Activated CD4-positive, alpha-beta T cell treated with anti-CD3 and anti-CD28 coated beads, Interleukin-10, Interleukin-2, amounts not matched to agents 100 ng/mL and 50 ng/mL, durations not matched to agents 16 hours and 8 hours (primary cell): ENCODE measurements at places on chromosomes 2 and 18.

DNA sequence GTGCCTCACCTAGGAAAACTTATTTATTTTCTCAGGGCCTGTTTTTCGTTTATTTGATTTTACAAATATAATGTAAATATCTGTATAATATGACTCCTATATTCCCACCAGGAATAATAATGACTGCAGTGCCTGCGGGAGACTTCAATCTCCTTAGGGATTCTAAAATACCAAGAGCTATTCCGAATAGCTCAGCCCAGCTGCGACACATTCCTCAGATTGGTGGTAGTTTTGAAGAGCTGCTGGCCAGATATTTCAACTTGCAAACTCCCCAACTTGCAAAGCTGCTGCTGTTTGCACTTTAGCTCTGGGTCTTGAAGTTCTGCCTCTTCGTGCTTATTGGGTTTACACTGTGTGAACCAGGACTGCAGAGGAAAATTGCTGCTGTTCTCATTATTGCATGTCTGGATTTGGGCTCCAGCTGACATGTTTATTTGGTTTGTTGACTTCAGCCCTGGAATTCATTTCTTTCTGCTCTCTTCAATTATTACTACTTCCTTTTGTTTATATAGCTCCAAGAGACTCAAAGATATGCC lies 480.2 kb upstream of the CHST9 start:
- DNase-seq, result no peak

DNA sequence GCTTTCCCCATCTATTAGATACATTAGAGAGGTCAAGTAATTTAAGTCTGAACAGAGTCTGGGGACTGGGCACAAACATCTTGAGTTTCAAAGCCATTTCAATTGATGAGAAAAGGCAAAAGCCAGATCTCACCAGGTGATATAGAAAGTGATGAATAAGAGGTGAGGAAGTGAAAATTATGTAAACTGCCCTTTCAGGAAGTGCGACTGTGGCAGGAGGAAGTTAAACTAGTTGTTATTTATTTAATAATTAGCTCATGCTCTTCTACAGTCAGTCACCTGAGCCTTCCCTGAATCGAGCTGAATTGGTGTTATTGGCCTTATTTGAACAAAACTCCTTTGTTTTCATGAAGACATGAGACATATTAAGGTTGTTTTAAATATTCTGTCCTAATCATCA lies 115.1 kb downstream of the CDH20 start:
- DNase-seq, result no peak

DNA sequence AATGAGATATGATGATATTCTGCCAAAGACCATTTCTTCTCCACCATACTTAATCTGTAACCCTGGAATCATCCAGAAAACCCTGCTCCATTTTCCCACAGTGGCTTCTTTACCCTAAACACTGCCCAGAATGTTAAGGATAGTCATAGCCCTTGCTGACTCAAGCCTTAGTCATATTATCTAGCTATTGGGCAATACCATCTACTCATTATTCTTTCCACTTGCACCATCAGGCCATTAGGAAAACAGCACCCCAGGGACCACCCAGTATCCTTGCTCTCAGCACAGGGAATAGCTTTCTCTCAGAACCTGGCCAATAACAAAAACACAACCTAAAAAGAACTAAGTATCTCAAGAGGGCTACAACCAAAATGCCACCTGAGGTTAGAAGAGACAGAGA lies 445.7 kb upstream of the SLC14A2 start:
- DNase-seq, result peak; percentile 14

GRCh38 chr2:239717706-239718105 lies 307.4 kb downstream of the NDUFA10 start:
- no peak for DNase-seq

- DNase-seq, result peak; percentile 26
These were observed 30.0 kb downstream of the RNF125 start for GRCh38 chr18:32048507-32049091.

GRCh38 chr2:104769096-104769495 lies 84.8 kb upstream of the POU3F3 start:
- DNase-seq, result no peak

GRCh38 chr2:66834859-66835258 lies 399.9 kb downstream of the MEIS1 start:
- DNase-seq, result no peak

GRCh38 chr2:105718846-105719481 lies 25.7 kb upstream of the NCK2 start:
- DNase-seq, result no peak

GRCh38 chr2:214992911-214993310 lies 145.5 kb downstream of the ABCA12 start:
- DNase-seq, result no peak

DNA sequence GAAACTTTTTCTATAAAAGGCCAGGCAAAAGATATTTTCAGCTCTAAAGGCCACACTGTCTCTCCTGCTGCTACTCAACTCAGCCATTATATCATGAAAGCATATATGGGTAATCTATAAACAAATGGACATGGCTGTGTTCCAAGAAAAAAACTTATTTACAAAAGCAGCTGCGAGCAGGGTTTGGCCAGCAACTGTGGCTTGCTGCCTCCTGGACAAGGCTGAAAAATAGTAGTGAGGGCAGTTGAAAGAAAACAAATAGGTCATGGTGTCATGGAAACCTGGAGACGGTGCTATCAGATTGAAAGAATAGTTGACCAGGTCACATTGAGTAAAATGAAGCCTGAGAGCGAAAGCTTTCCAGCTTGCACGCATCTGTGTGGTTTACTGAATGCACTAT lies 89.2 kb upstream of the LRATD1 start:
- no peak for DNase-seq

- no peak for DNase-seq
These were observed 105.2 kb upstream of the DLX2 start for GRCh38 chr2:172207911-172208310.

DNA sequence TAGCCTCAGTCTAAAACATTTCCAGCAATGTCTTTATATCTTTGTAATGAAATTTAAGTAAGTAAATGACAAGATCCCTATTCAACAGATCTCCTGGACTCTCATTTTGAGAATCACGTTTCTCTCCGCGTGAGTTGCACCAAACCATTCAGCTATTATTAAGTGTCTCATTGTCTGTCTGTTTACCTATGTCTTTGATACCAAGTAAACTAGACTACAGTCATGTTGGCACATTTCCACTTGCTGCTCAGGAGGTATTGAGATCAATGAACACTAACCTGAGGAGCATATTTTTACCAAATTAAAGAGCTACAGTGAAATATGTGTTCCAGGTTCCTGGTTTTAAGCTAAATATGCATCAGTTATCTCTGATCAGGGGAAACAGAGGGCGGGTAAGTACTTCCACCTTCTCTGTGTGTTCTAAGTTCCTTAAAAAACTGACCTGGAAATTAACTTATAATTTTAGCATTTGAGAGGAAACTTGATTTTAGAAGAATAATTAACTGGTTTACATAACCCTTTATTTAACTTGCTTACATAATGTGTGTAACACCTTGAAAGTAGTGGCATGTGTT lies 125.8 kb downstream of the OSBPL6 start:
- no peak for DNase-seq

GRCh38 chr2:102975996-102976975 lies 214.5 kb downstream of the TMEM182 start:
- DNase-seq, result peak; percentile 11

DNA sequence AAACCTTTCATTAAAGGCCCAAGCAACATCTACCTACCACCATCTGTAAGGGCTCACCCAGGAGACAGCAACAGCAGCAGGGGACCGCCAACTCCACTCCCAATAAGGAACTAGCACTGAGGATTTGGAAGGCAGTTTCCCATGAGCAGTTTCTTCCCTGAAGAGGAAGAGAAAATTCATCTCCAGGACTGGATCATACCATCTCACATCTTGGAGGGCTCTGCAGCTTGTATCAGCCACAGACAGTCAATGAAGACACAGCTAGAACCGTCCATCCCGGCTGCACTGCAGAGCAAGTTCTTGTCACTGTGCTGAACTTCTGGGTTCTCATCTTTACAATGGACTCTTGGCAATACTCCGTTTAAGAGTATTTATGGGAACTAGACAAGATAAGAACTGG lies 2.8 kb upstream of the GYPC start:
- no peak for DNase-seq

GRCh38 chr2:153320879-153321278 lies 157.7 kb downstream of the RPRM start:
- DNase-seq, result no peak

DNA sequence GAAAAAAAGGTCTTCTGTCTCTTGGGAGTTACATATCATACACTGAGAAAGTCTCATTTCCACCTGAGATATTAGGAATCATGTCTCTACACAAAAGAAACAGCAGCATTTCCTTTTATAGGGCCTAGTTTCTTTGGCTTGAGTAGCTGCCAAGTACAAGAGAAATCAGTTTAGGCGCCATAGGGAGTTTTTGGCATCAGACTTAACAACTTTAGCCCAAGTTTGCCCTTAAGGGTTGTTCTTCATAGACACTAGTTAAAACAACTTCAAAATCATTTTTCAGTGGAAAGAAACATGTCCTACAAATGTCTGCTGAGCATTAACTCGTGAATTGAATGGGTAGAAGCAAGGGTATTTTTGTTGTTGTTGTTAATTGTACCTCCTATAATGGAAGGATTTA lies 587.0 kb upstream of the DSEL start:
- DNase-seq, result no peak

DNA sequence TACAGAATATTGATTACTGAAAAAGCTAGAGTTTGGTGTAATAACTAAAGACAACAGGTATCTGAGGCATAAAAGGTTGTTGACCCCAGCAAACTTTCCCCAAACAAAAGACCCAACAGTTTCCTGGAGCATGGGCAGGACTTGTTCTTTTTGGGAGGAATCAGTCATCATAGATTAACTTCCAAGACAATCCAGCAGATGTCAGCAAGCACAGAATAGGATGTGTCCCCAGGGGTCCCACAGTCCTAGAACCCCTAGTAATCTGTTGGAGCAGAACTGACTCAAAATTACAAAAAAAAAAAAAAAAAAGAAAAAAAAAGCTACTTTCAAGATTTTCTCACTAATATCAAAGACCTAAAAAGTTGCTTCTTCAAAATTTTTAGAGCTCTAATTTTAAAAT lies 564.7 kb upstream of the SLC39A10 start:
- no peak for DNase-seq

- peak; percentile 50 for DNase-seq
These were observed 184.3 kb downstream of the SH3BP4 start for GRCh38 chr2:235135990-235136561.

- DNase-seq, result no peak
These were observed 246.8 kb downstream of the CDH20 start for GRCh38 chr18:61580046-61580445.

GRCh38 chr2:43321446-43321845 lies 95.0 kb upstream of the ZFP36L2 start:
- DNase-seq, result no peak

DNA sequence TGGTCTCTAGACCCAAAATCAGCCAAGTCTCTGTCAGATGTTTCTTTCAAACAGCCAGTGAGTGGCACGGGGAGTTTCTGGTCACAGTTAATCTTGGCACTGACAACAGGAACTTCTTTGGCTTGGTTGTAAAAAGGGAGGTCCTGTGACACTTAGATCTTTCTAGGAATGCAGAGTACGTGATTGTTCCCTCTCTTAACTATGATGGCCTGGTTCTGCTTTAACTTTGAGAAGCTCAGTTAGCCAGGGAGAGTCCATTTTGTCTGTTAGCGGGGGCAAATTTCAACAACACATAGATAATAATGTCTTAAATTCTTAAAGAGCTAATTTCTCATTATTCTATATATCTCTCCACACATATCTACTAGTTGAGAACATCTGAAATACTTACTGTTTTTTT lies 344.5 kb upstream of the LRRTM4 start:
- DNase-seq, result no peak

DNA sequence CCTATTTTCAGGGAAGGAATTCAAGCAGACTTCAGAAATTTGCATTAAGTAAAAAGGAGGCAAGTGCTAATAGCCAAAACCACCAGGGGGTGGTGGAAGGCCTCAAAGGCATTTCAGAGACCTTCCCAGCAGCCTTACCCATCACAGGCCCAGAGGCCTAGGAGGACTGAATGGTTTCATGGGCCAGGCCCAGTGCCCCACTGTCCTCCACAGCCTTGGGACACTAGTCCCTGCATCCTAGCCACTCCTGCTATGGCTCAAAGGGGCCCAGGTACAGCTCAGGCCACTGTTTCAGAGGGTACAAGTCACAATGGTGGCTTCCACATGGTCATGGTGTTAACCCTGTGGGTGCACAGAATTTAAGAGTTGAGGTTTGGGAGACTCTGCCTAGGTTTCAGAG lies 58.6 kb upstream of the CHAC2 start:
- no peak for DNase-seq

- no peak for DNase-seq
These were observed 17.6 kb downstream of the SLC39A10 start for GRCh38 chr2:195674491-195675221.

- no peak for DNase-seq
These were observed 40.9 kb downstream of the TGOLN2 start for GRCh38 chr2:85286918-85287317.

DNA sequence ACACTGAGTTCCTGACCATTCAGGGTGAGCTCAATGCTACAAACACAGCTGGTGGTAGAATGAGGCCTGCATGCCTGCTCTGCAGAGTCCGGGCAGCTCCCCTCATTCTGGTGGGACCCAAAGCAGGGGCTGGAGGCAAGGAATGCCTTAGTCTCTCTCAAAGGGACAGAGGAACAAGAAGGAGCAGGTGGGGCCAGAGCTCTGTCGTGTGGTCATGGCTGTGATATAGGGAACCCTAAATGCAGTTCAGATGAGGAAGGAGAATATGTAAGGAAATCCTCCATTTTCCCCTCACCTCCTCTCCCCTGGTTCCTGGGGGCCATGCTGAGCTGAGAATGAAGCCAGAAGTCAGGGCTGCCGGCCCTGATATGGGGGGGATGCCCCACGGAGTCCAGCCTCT lies 334.3 kb downstream of the CYP26B1 start:
- no peak for DNase-seq

DNA sequence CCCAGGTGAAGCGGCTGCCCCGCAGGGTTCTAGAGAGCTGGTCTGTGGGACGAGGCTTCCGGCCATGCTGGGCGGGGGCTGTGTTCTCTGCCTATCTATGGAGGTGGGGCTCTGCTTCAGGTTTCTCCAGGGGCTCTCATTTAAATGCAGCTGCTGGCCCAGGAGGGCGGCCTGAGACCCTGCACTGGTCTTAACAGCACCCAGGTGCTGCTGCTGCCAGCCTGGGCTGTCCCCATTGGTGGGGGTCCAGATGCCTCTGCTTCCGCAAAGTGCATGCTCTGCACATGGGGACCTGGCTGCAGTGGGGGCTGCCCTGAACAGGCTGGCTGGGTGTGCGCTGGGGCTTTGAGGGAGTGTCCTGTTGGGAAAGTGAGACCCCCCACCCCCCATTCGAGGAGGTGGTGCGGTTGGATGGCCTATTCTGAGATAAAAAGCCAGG lies 29.7 kb upstream of the ALLC start:
- DNase-seq, result no peak

DNA sequence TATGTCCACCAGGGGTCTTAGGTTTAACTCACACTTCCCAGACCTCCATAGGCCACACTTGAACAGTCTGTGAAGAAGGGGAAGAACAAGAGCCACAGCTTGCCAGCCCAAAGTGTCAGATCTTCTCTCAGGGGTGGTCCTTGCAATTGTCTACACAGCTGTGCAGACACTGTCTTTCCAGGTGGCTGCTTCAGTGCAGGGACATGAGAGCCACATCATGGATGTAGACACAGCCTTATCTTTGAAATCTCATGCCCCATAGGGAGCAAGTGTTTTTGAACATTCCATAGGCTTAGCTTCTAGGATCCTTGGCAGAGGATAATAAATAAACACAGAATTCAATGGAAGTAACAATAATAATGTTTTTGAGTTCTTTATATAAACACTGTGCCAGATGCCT lies 6.7 kb downstream of the ZNF407 start:
- no peak for DNase-seq

GRCh38 chr18:63683152-63683551 lies 19.6 kb upstream of the SERPINB11 start:
- DNase-seq, result no peak
